Kasumi-1 (cell line): ENCODE measurements at places on chromosomes 2 and 18.
A peak's percentile ranks its signal among the peaks of the same experiment; 100 is the strongest.

- DNase-seq: no peak
Observed at GRCh38 chr2:120988051-120988699, 252.5 kb downstream of the GLI2 start.

DNA sequence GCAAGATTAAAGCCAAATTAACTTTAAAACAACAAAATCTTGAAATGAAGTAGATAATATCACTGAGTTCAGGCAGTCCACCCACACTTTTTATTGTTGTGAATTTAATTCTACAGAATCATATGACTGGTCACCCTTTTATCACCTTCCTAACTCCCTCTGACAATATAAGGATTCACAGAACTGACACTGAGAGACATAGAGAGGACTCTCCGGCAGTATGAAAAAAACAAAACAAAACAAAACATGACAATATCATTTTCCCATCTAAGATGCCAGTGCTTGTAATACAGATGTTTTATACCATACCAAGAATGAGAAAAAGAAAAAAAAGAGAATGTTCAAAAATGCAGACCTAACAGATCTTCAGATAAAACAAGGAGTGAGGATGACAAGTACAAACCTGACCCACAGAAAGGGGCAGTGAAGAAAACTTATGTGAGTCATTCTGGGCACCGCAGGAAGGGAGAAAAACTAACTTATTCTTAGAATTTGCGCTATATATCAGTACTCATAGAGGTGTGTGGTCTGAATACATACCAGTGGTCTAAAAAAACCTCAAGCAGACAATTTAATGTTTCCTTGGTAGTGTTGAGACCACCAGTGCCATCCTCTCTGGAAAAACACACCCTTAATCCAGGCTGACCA is 136.6 kb downstream of the ZAP70 start:
- DNase-seq: no peak

DNA sequence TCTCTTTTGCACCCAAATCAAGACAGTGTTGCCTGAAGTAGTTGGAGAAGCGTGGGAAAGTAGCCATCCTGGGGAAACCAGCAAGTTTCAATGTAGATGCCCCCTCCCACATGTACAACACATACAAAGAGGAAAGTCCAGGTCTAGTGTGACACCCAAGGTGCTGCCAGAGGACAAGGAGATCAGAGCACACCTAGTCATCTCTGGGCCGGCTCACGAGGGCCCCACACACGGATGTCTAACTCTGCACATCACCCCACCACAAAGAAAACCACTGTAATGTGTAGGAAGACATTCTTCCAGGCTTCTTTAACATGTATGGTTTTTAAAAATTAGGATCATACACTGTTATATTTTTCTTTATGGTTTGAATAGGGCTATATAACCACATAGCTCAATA is 21.6 kb downstream of the PARD6G start:
- no peak for DNase-seq

DNA sequence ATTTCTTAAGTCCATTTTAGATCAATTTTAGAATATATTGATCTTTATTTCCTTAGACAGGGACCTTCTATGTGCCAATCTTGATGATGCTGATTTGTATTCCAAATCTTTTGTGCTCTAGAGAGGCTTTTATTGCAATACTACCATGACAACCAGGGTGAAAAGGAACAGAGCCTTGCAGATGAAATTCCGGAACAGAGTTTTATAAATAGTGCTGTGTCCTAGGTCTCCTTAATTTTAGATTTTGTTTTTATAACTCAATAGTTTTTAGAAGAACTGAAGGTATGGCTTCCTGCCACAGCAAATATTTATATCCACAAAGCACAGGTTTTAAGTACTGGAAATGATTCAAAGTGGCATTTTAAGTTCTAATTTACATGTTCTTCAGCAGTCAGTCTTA is 160.2 kb downstream of the PMAIP1 start:
- no peak for DNase-seq

DNA sequence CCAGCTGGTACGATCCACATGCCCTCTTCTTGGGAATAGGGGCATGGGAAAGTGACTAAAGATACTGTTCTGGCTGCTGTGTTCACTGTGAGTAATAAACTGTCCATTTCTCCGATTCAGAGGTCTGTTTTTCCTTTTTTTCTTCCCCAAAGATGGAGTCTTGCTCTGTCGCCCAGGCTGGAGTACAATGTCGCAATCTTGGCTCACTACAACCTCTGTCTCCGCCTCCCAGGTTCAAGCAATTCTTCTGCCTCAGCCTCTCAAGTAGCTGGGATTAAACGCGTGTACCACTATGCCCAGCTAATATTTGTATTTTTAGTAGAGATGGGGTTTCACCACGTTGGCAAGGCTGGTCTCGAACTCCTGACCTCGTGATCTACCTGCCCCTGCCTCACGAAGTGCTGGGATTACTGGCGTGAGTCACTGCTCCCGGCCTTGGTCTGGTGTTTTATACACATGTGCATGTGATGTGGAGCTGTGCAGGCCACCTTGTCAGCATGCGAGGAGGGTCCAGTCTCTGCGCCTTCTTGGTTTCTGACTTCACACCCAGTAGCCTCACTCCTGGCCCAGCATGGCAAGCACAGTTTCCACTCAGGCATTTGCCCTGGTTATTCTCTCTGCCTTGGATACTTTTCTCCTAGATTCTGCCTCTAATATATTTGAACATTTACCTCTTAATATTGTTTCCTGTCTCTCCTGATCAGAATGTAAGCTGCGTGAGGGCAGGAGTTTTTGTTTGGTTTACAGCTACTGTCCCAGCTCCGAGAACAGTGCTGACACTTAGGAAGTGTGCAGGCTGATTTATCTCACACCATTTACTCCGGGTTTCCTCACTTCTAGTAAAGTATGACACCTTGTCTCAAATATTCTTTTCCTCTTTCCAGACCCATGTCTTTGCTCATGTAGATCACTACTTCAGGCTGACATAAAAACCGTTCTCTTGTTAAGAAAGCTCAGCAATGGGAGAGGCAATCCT is 19.7 kb downstream of the PTPN18 start:
- DNase-seq: no peak

GRCh38 chr18:75638776-75639471 is 211.4 kb upstream of the SMIM21 start:
- DNase-seq: peak; percentile 77

GRCh38 chr18:3151399-3152264 is 68.1 kb downstream of the MYOM1 start:
- peak; percentile 79 for DNase-seq
